ENCODE measurements at places on chromosomes 2 and 18.
A peak's percentile ranks its signal among the peaks of the same experiment; 100 is the strongest.

- no peak for DNase-seq
Measured at GRCh38 chr2:180651596-180651995, 328.8 kb upstream of the UBE2E3 start.

DNA sequence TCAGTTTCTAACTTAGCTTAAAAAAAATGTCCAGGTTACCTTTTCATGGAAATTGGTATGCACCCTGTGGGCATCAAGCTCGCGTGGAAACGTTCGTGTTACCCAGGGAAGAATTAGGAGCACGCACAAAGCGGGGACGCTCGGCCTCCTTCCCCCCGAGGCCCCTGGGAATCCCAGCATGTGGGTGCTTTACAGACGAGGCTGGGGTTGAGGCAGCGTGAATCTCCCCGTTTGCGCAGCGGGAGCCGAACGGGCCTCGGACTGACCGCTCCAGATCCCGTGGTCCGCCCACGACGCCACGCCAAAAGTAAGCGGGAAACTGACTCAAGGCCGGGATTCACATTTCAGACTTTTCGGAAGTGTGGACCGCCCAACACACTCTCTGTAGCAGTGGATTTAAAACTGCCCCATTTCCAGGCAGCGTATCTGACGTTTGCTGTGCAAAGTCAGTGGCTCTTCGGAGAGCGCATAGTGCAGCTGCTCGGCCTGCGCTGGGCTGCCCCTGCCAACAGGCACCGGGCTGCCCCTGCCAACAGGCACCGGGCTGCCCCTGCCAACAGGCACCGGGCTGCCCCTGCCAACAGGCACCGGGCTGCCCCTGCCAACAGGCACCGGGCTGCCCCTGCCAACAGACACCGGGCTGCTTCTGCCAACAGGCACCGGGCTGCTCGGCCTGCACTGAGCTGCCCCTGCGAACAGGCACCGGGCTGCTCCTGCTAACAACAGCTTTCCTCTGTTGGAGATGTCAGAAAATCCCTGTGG lies 49.7 kb downstream of the SH3YL1 start:
- DNase-seq, result no peak

DNA sequence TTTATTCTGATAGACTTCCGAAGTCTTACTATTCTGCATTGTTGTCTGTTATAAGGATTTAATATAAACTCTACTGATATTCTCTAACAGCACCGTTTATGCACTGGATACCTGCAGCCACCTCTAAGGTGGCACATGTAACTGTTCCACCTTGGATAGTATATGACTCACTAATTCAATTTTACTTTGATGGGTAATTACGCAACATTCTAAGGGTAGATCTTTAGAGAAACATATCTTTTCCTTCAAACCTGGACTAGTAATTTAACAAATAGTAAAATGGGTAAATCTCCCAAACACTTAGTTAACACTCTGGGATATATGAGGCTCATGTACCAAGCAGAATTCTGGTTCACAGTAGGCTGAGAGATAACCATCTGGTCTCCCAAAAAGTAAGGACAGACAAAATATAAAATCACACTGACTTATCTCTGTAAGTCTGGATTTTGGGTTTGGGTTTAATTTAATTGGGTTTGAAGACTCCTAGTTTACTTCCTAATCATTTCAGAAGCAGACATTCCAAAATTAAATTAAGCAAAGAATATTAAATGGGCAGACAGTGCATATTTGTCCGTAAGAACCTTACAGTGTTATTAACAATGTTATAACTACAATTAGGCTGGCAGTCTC lies 414.8 kb downstream of the TGIF1 start:
- no peak for DNase-seq

DNA sequence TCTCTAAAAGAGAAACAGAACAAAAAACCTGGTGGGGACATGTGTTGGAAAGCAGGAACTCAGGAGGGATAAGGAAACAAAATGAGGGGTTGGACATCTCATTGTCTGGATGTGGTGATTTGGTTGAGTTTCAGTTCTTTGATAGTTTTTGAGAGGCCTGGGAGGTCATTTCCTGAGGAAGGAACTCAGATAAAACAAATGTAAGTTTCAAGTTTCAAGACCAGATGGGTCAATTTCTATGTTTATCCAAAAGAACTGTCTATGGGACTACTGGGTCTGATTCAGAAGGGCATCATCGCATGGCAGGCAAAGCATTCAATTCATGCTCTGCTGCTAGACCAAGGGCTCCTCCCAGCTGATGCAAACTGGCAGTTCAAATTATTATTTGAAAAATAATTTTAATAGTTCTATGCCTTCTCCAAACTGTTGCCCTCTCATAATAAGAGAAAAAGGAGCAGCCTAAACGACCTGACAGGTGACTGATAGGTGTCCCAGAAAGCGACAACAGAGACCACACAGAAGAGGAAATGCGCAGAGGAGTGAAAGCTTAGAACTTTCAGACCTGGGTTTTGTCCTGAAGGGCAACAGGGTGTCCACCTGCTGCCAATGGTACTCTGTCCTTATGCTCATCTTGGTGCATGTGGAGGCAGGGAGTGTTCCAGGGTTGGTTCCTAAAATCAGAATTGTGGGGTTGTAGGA lies 39.3 kb upstream of the SH3RF3 start:
- no peak for DNase-seq

GRCh38 chr2:122754561-122754960 lies 999.1 kb downstream of the TSN start:
- DNase-seq, result no peak

GRCh38 chr2:136025057-136025973 lies 39.9 kb upstream of the DARS1 start:
- DNase-seq, result peak; percentile 86

- DNase-seq, result no peak
Measured at GRCh38 chr2:48699348-48699930, 56.1 kb downstream of the LHCGR start.

DNA sequence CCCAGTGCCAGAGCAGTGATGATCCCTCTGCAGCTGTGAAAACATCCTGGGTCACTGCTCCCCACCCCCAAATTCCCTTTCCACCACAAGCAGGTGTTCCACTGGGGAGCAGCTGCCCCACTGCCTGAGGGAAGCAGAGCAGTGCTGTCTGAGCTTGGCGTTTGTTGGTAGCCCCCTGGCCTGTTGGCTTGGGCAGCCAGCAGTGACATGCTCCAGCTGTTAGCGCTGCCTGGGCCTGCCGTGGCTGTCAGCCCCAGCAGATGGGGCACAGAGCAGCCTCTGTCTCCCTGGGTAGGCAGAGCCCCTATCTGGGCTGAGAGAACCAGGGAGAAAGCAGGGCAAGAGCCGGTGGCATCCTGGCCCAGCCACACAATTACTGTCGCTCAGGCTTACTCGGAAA lies 247.7 kb downstream of the GLI2 start:
- no peak for DNase-seq

DNA sequence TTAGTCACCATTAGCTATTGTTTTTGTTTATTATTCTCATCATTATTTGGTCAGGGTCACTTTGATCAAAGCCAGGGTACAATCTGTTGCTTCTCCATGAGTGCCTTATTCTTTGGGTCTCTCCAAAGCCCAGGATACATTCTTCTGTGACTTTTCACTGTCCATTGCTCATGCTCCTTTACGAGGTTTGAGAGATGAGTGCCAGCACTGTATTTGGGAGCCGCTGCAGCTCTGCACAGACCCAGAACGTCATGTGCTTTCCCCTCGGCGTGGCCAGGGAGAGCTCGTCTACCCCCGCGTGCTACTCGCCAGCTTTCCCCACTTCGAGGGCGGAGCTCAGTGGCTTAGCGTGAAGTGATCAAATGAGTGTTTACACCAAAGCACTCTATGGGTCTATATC lies 123.7 kb downstream of the COL6A3 start:
- DNase-seq, result no peak

- no peak for DNase-seq
Measured at GRCh38 chr18:8943900-8944870, 158.3 kb upstream of the NDUFV2 start.

DNA sequence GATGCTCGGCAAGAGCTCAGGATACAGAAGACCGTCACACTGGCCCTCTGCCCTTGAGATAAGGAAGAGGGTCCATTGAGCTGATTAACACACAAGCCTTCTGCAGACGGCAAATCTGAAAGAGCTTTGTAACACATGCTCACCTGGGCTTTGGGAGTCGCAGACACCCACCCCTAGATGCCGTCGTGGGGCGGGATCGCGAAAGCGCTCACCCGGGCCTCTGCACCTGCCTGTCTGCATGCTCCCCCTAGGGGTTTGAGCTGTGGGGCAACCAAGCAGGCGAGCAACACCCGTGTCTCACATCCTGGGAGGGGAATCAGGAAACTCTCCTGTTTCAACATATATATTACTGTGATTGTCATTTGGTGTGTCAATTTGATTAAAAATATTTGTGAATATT lies 99.8 kb upstream of the KCNH7 start:
- DNase-seq, result no peak

- DNase-seq, result no peak
Measured at GRCh38 chr2:147641651-147642050, 203.2 kb upstream of the ACVR2A start.

- no peak for DNase-seq
Measured at GRCh38 chr2:16066261-16067036, 126.1 kb downstream of the MYCN start.

- no peak for DNase-seq
Measured at GRCh38 chr2:57891086-57891712, 155.4 kb upstream of the VRK2 start.

- peak; percentile 58 for DNase-seq
Measured at GRCh38 chr18:60549338-60549960, 176.9 kb upstream of the MC4R start.

DNA sequence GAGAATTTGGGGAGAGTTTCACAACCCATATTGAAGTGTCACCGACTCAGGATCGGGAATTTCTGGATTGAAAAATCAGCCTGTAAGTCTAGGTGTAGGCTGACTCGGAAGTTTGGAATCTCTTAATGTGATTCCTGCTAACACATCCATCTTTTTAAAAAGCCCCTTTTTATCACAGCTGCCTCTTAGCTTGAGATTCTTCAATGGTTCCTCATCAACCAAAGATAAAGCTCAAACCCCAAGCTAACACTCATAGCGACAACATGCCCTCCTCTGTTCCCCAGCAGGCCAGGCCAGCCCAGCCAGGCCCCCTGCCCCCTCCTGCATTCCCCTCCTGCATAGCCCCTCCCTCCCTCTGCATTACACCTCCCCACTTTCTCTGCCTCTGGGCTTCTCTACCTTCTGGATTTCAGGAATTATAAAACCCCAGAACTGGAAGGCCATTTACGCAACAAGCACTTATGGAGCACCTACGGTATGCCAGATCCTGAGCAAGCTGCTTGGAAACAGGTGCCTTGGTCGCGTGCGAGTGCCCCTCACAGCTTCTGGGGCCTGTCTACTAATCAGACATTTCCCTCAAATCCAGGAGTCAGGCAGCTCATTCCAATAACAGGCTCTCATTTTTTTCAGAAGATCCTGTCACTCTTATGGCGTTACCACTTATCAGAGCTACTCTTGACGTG lies 63.4 kb downstream of the EMX1 start:
- DNase-seq, result peak; percentile 36

- DNase-seq, result no peak
Measured at GRCh38 chr2:105849431-105850179, 104.9 kb downstream of the NCK2 start.

DNA sequence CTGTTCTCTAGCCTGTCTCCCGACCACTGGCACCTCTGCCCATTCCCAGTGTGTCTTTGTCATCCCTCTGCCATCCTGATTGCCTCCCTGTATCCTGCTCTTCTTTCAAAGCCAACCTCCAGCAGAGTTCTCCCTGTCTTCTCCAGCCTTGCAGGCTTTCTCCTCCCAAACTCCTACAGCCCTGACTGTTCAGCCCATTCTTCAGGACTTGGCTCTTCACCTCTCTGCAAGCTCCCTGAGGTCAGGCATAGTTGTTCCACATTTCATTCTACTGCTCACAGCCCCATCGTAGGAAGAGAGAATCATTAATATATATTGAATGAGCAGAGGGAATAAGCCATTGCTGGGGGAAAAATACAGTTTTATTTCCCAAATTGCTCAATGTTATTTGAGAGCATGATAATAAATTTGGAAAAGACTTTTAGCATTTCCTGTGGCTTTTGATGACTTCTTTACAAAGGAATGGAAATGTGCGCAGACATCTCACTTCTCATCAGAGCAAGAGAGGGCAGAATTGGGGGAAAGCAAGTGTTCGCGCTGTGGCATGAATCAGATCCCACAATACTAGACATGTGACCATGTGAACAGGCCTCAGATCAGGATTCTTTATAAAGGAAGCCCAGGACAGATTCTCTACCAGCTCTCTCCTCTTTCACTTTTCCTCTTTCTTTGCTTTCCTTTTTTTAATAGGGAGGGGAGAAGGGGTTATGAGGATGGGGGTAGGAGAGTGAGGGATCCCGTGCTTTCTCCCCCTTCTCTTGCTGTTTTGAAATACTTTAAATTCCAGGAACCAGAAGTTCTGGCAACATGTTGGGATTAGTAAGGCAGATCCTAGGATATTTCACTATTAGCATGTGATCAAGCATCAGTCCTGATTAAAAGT lies 37.4 kb downstream of the EPAS1 start:
- no peak for DNase-seq

DNA sequence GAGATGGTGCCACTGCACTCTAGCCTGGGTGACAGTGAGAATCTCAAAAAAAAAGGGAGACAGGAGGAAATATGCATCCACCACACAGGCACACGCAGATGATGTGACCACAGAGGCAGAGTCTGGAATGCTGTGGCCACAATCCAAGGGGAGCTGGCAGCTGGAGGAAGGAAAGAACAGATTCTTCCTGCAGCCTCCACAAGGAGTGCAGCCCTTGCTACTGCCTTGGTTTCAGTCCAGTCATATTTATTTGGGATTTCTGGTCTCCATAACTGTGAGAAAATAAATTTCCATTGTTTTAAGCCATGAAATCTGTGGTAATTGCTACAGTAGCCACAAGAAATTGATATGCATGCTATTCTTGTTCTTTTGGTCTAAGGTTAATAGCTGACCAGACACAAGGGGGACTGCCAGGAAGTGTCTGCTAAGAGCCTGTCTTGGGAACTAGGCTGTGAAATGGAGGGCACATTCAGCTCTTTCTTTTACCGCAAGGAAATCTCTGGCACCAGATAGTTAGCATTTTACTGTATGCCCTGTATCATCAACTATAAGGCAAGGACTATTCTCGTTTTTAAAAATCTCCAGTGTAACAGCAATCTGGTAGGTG lies 133.1 kb upstream of the SEC11C start:
- no peak for DNase-seq

DNA sequence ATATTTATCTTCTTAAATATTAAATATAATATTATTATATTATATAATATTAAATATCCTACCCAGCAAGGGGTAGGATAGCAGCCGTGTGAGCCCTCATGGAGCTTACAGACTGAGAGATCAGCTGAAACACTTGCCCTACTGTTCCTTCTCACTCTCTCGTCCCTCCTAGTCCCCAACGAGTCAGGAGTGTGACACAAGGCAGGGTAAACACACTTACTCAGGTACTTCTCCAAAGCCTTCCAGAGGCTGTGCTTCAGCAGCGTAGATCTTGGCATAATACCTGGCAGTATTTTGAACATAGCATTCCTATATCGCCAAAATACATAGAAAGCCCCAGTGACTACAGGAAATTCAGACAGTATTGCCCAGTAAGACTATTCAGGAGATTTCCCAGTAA lies 114.1 kb downstream of the ALPK2 start:
- DNase-seq, result no peak

DNA sequence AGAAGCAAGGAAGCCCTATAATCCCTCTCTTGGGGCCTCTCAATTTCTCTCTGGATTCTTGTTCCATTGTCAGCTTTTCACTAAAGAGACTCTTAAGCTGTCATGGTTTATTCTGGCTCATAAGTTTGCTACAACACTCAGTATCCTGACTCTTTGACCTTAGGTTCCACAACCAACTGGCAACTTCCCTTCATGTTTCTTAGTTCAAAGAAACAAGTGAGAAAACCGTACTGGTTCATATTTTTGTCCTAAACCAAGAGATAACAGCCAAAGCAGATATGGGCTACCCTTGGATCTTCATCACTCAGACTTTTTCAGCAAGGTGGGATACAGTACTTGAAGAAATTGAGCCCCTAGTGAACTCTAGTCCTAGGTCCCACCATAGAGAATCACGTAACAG lies 109.9 kb upstream of the CRIM1 start:
- DNase-seq, result no peak
